Stimulated activated CD4-positive, alpha-beta T cell treated with anti-CD3 and anti-CD28 coated beads, Interleukin-12 subunit alpha, Interleukin-12 subunit beta, amount 100 ng/mL, for 24 hours (primary cell): ENCODE measurements at places on chromosomes 11 and 22.

DNA sequence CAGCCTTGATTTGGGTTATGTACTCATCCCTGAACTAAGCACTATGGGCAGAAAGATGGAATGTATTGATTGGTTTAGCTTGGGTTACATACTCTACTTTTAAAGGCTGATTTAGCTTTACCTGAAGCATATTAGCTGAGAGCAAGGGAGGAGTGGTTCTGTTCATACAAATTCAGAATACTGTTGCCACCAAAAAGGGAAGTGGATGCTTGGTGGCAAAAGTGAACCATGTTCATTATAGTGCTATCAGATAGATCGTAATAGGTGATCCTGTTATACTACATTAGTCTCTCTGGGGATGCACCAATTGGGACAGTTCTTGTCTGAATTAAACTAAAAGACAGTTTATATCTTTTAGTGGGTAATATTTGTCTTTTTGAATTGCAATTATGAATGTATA lies 44.5 kb upstream of the RRM1 start:
- no peak for DNase-seq

- no peak for DNase-seq
Measured at GRCh38 chr11:83287631-83288030, 1.5 kb upstream of the CCDC90B start.

DNA sequence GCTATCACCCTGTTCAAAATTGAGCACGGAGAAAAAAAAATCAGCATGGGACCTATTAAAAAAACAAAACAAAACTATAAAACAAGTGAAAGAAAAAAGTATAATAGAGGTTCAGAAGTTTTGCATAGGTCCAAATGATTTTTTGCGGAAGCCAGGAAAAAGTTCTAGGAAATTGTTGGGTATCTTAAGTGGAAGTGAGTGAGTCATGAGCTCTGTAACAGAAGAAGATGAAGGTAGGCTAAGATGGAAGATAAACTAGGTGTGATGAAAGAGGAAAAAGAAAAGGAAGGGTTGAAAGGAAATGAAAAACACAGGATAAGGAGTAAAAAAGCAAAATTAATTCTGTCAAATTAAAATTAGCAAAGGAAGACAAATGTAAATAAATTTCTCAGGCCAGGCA lies 27.8 kb downstream of the SDHD start:
- no peak for DNase-seq

GRCh38 chr22:44577391-44578109 lies 79.5 kb upstream of the RTL6 start:
- no peak for DNase-seq

DNA sequence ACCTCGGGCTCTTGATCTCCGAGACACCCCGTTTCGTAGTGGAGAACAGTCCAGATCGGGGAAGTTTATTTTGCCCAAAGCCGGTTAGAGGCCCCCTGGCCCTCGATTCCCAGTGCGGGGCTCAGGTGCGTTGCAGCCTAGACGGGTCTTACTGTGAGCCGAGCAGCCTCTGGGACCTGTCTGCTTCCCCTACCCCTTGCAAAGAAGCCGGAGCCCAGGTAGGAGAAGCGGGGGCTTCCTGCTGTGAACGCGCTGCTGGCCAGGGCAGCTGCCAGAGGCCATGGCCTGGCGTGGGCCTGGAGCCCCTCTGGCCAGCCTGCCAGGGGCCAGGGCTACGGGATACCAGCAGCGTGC lies 621 bp downstream of the TSPO start:
- no peak for DNase-seq

- DNase-seq = no peak
Measured at GRCh38 chr22:30628491-30628890, 7.1 kb upstream of the SLC35E4 start.

- no peak for DNase-seq
Measured at GRCh38 chr11:16807306-16807705, 68.9 kb downstream of the C11orf58 start.

- no peak for DNase-seq
Measured at GRCh38 chr22:20930004-20930403, 12.8 kb downstream of the CRKL start.

- DNase-seq = no peak
Measured at GRCh38 chr11:70233511-70233934, 30.4 kb downstream of the FADD start.

- DNase-seq = no peak
Measured at GRCh38 chr11:97977726-97978125, 1043.0 kb upstream of the CNTN5 start.

DNA sequence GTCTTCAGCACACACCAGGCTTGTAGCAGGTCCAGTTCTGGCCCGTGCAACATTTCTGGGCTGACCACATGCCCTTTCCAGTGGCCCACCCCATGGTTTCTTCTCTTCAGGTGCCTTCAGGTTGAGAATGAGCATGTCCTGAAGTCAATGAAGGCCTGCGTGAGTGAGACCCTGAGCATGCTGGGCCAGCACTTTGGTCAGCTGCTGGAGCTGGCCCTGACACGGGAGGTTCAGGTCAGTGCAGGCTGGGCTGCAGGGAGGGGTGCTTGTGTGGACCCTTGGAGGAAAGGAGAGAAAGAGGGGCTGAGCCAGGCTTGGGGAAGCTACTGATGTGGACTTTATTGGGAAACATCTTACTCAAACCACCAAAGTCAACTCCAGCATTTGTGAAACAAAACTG lies 63.5 kb downstream of the INSC start:
- DNase-seq = no peak

DNA sequence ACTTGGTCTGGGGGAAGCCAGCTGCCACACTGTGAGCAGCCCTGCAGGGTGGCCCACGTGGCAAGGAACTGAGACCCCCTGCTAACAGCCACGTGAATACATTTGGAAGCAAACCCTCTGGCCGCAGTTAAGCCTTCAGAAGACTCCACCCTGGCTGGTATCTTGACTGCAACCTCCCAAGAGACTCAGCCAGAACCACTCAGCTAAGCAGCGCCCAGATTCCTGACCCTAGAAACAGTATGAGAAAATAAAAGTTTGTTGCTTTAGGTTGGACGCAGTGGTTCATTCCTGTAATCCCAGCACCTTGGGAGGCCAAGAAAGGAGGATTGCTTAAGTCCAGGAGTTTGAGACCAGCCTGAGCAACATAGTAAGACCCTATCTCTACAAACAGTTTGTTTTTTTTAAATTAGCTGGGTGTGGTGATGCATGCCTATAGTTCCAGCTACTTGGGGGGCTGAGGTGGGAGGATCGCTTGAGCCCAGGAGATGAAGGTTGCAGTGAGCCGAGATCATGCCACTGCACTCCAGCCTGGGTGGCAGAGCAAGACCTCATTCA lies 8.7 kb downstream of the ZMAT5 start:
- DNase-seq = no peak

DNA sequence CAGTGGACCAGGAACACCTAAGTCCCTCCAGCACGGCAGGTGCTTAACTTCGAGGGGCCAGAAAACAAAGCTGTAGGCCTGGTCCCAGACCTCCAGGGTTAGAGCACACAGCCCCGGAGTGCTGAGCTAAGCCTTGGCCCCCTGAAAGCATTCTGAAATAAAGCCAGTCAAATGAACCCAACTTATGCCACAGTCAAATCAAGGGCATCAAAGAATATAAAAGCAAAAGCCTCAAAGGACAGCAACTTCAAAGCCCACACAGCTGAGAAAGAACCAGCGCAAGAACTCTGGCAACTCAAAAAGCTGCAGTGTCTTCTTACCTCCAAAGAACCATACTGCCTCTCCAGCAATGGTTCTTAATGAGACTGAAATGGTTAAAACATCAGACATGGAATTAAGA lies 39.1 kb downstream of the TMEM123 start:
- DNase-seq = no peak

- no peak for DNase-seq
Measured at GRCh38 chr11:1397146-1397861, 7.6 kb downstream of the BRSK2 start.

DNA sequence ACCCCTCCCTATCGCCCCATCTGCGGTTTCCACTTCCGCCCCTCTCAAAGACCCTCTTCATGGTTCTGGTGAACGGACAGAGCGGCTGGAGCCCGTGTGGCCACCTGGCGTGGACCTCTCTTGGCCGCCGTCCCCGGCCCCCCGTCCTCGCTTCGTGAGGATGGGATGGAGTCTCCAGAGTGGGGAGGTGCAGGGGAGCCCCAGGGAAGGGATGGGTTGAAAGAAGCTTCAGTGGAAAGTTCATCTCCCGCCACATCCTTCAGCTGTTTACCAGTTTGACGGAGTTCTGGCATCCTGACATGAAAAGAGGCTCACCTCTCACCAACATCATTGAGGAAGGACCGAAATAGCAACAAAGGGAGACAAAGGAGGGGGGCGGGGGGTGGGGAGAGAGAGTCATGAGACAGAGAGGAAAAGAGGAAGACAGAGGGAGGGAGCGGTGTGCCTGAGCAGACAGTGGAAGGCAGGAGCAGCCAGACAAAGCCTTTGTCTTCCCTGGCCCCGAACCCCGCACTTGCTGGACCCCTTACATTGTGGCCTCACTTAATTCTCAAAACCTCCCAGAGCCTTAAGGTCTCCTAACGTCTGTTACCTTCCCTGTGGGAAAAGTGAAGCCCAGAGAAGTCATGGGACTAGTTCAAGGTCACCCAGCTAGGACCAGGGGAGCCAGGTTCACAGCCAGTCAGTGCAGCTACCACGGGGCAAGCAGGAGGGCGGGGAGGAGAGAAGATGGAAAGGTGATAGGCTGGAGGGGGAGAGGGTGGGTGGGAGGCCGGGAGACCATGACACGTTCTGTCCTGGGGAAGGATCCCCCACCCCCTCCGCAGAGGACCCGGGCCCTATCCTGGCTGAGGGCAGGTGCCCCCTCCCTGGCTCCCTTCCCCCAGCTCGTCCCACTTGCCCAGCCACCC lies 54.9 kb downstream of the CD6 start:
- no peak for DNase-seq

DNA sequence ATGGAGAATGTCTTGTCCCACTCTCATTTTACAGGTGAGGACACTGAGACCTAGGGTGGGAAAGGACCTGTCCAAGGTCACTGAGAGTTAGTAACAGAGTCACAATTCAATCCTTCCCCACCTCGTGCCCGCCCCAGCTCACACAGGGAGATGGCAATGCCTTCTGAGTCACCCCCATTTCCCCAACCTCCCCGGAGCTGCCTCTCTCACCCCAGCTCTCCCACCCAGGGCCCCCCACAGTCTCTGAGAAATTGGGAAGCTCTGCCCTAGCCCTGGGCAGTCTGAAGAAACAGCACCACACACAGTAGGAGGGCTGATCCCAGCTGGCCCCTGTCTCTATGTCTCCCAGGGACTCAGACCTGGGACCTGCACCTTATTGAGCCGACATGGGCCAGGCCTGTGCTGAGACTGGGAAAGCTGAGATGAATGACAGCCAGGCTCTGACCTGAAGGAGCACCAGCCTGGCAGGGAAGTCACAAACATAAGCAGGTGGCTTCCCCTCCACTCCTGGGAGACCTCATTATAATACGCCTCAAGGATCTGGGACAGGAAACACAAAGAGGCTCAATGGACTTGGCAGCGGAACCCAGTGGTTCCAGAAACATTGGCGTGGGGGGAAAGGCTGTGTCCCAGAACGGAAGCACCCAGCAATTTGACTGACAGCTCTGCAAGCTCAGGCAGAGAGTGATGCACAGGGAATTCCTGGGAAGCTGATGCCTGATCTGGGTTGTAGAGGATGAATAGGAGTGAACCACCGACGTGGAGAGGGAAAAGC lies 51.0 kb downstream of the CD6 start:
- no peak for DNase-seq

DNA sequence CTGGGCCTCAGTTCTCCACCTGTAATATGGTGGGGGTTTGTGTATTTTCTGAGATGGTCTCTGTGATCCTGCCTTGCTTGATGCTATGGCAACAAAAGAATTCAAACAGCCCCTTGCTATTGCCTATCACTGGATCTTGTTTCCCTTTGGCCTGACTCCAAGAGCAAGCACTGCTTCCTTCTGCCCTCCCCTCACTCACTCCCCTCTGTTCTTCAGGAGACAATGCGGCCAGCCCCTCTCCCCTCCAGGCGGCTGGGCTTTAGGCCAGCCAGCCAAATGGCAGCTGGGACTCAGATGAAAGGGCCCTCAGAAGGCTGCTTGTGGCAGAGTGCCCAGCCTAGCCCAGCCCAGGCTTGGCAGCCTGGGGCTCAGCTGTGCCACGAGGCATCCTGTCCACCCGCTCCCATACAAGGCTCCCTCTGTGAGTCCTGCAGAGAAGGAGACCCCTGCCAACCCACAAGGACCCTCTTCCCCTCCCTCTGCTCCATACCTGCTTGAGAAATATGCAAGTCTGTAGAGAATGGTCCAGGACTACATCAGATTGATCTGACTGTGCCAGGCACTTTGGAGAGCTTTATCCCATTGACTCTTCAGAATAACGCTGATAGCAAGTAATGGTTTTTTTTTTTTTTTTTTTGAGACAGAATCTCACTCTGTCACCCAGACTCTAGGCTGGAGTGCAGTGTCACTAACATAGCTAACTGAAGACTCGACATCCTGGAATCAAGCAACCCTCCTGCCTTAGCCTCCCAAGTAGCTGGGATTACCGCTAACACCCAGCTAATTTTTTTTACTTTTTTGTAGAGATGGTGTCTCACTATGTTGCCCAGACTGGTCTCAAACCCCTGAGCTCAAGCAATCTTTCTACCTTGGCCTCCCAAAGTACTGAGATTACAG lies 7.6 kb upstream of the KCTD14 start:
- DNase-seq = no peak

GRCh38 chr11:68064926-68065325 lies 26.1 kb downstream of the TCIRG1 start:
- no peak for DNase-seq

DNA sequence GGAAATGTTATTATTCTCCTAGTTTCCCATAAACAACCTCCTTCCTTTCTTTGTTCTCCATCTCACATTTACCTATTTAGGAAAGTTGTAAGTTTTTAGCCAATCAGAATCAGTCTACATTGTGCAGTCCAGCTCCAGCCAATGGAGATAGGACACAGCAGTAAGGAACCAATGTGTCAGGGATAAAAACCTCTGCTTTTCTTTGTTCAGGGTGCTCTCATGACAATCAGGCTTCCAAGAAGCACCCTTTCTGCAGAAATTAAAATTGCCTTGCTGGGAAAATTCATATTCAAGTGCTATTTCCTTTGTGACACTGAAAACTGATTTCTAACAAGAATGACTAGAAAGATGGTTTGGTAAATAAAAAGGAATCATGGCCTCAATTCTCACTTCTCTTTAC lies 14.6 kb downstream of the SCGB2A1 start:
- no peak for DNase-seq

DNA sequence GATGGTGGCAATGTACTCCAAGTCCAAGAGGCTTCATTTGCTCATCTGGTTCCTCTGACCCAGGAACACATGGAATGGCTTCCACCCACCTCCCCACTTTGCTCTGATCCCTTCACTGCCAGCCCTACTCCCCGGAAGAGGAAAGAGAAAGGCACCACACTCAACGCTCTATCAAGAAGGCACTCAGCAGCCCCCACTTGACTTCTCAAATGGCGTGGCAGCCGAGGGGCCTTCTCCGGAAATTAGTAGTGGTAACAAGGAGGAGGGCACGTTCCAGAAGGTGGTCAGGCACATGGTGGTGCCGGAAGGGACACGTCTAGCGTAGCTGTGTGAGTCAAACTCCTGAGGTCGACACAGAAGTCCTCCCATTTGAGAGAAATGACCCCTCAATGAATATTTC lies 36.5 kb upstream of the CYP2D6 start:
- DNase-seq = no peak
